Frontal cortex (tissue), 4 donors: ENCODE measurements at places on chromosomes 12 and 14. TPM values are rescaled to one million over a fixed set of nuclear protein-coding genes. Genes with fewer than 3 reads are reported as not detected.

GRCh38 chr12:58877243-58877743 lies 43.0 kb downstream of the LRIG3 start:
- no peak for DNase-seq

GRCh38 chr12:132766380-132767085 lies 4.9 kb upstream of the ANKLE2 start:
- DNase-seq: no peak

- no peak for DNase-seq
Observed at GRCh38 chr14:89866458-89866857, 88.1 kb downstream of the EFCAB11 start.

DNA sequence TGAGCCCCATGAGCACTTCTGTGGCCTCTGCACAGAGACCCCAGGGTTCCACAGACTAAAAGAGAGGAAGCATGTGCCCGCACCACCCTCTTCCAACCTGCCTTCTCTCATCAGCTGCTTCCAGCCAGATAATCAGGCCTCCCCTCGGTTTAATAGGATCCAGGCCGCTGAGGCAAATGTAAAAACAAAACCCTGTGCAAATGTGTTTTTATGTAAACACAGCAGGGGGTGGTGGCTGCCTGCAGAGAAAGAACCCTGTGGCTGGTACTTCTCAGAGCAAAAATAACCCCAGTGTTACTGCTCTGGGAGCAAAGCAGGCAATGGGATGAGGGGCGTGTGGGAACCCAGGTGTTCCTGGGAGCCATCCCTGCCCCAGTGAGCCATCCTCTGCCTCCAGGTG lies 46.2 kb downstream of the WSCD2 start:
- no peak for DNase-seq

GRCh38 chr14:77076113-77076631 lies 21.9 kb upstream of the CIPC start:
- no peak for DNase-seq

DNA sequence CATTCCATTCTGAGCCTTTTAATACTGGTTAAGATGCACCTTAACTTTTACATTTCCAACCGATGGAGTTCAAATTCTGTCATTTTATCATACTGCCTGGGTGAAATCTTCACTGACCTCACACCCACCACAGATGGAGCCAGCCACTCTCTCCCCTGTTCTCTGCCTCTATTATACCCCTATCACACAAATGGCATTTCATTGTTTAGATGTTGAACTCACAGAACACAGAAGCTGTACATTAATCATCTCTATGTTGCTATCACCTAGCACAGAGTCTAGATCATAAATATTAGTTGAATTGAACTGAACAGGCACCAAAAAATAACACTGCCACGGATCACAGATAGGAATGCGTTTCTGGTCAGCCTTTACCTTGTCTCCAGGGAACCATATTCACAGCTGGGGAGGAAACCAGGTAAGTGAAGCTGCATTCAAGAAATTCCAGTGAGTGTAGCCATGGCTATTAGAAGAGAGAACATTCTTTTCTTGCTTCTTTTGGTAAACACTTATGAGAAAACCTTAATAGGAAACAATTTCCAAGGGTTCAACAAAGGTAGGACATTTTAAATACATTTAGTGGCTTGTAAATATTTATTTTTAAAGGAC lies 194.9 kb upstream of the RMST start:
- DNase-seq: no peak

DNA sequence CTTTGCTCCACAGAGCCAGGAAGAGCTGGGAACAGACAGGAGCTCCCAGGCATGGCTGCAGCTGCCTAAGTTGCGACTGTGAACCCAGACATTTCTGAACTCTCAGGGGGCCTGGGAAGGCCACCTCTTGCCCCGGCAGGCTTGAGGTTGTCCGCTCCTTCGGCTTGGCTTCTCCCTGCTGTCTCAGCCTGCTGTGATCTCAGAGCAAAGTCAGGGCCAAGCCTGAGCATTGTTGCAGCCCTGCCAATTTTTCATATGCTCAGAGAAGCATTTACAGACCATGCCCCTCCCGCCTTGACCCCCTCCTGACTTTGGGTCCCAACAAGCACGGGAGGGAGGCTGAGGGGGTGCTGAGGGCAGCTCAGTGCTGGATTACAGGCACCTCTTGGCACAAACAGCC lies 1439.1 kb upstream of the FLRT2 start:
- DNase-seq: no peak

DNA sequence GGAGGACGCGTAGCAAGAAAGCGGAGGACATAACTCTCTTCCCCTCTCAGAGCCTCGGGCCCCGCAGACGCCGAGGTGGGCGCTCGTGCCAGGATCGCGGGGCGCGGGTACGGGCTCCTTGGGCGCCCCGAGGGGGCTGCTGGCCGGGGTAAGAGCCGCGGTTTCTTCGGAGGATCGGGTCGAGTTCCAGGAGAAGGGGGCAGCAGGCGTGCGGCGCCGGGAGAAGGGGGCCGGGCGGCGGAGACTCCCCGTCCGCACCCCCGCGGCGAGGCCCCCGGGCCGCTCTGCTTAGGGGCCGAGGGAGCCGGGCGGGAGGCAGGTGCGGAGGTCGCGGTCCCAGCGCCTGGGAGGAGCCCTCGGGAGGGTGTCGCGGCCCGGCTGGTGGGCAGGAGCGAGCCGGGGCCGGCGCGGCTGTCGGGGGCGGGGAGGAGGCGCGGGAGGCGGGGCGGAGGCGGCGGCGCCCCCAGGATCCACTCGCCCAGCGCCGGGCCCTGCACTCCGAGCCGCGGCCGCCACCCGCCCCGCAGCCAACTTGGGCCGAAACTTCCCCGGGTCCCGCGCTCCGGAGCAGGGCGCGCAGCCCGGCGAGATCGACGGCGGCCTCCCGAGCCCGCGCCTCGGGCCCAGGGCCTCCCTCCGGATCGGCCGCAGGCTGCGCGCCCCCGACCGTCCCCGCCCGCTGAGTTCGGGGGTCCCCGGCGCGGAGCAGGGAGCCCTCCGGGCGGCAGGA lies 64.4 kb downstream of the FBXL14 start:
- no peak for DNase-seq

Gene CRIP1
- not detected for total RNA-seq

Gene CYP46A1
- total RNA-seq: 4.5 TPM

- no peak for DNase-seq
Observed at GRCh38 chr14:94571950-94572349, 9.3 kb upstream of the SERPINA5 start.

- DNase-seq: no peak
Observed at GRCh38 chr14:95229749-95230148, 72.4 kb upstream of the DICER1 start.

DNA sequence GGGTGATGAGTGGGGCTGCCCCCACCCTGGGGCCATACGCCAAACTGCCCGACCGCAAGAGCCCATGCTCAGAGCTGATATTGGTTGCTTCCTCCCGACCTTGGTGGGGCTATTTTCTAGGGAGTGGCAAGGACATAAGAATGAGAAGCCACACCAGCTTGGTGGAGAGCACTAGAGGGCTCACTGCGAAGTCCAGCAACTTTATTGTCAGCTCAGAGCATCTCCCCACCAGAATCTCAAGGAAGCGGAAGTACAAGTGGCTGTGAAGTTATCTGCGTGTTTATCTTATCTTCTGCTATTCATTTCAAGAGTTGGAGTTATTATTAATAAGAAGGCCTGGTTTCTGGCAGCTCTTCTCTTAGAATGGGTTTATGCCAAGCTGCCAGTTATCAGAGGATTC lies 4.9 kb upstream of the PLXNC1 start:
- DNase-seq: no peak

DNA sequence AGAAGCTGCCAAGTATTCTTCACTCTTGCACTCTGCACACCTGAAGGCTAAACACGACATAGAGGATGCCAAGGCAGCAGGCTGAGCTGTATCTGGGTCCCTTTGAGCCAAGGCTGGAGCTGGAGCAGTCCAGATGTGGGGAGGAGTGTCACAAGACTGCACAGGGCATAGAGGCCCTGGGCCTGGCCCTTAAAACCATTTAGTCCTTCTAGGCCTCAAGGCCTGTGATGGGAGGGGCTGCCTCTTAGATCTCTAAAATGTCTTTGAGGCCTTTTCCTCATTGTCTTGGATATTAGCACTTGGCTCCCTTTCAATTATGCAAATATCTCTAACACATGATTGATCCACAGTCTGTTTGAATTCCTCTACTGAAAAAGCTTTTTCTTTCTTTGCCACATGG lies 28.0 kb upstream of the C14orf132 start:
- no peak for DNase-seq

- DNase-seq: no peak
Observed at GRCh38 chr14:74656964-74657363, 44.9 kb upstream of the LTBP2 start.

Gene PABPN1
- total RNA-seq: 70.1 TPM

Gene TULP3
- total RNA-seq: 6.9 TPM

- DNase-seq: no peak
Observed at GRCh38 chr12:77940567-77940966, 109.9 kb downstream of the NAV3 start.

- DNase-seq: no peak
Observed at GRCh38 chr12:30726647-30727046, 28.1 kb downstream of the CAPRIN2 start.

DNA sequence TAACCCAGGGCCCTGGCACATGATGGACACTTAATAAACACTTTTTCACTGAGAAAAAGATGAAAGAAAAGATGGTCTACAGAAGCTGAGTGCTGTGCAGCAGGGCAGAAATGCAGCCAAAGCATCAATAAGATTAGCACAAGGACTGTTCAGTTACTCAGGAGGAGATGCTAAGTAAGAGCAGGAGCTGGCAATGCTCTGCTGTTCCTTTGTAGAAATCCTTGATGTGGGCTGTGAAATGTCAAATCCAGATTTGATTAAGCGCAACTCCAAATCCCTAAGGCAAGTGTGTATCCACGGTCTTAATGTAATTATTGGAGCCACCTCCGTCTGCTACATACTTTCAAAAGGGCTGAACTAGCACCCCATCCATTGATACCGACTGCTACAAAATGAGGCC lies 151.8 kb upstream of the BTG1 start:
- DNase-seq: no peak

Gene EXOC3L4
- total RNA-seq: 0.82 TPM

DNA sequence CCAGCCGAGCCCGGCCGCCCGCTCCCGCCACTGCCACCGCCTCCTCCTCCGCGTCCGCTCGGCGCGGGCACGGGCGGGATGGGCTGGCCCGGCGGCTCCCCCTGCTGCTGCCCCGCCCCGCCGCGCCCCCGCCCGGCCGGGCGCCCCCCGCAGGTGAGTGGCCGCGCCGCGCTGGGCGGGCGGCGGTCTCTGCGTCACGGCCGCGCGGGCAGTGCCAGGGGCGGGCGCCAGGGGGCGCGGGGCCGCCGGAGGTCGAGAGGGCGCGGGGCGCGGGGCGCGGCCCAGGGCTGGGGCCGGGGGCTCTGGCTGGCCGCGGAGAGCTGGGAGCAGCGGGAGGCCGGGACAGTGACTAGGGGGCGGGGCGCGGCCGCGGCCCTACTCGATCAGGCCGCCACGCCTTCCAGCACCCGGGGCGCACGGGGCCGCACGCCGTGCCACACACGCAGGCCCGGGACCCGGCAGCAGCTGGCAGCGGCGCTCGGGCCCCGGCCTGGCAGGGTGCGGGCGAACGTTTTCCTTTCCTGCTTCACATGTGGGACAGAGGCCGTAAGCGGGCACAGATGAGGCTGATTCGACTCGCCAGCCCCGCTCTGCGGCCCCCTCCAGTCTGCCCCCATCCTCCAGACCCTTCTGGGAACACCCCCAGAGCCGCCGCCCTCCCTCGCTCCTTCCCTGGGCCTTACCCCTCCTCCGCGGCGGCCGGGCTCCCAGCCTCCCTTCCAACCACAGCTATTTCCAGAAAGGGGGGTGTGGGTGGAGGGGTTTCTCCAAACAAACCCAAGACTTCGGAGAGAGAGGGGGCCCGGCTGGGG lies 2.4 kb upstream of the TNS2 start:
- DNase-seq: peak; percentile 88

Gene ADSS1
- 1.6 TPM for total RNA-seq
